Naive thymus-derived CD8-positive, alpha-beta T cell (primary cell): ENCODE measurements at places on chromosomes 7 and 10.

DNA sequence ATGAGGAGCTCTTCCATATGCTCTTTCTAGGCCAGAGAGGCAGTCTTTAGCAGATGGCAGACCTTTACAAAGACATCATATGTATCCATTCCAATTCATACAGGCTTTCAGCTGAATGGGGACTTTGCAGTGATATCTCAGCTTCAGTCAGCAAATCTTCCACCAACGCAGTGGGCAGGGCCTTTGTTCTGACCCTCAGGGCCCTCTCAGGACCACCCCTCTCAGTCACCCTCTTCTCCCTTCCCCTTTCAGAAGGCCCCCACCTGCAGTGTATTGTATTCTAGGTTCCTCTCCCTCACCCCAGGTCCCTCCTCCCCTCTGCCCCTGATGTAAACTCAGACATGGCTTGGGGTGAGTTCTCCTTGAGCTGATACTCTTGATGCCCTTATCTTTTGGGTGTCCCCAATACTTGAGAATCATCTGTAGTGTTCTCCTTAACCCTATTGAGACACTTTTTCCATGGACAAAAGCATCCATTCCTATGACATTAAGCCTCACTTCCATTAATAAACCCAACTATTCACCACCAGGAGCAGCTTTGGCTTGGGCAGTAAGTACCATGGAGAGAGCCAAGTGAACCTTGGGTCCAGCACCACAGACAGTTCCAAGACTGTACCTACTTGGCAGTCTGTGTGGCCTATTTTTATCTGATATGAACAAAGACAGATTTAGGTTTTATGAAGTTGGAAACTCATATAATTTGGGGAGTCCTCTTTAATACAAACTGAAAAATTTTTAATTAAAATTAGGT is 62.7 kb downstream of the ADCYAP1R1 start:
- DNase-seq, result no peak

DNA sequence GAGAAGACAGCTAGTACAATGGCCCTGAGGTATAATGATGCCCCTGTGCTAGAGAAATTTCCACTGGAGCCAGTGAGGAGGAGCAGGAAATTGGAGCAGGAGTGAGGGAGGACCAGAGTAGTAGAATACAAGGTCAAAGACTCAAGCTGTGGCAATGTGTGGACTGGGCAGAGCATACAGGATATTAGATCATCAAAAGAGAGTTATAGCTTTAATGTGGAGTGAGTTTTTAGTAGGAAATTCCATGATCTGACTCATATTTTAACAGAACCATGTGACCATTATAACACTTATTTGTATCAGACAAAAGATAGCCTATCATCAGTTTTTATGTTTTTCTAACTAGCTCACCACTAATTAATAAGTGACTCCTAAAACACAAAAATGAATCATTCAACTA is 154.1 kb downstream of the DGKB start:
- DNase-seq, result no peak

DNA sequence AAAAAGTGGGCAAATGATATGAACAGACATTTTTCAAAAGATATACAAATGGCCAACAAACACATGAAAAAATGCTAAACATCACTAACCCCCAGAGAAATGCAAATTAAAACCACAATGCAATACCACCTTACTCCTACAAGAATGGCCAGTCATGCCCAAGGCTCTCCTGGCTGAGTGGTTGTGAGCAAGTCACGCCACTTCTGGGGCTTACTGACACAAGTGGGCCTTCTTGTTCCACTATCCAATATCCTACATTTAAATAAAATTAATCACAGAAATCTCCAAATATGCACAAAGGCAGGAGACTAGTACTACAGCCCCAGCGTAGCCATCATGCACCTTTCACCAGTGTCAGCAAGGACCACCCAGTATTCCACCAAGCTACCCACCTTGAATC is 181.9 kb downstream of the TNS3 start:
- no peak for DNase-seq

DNA sequence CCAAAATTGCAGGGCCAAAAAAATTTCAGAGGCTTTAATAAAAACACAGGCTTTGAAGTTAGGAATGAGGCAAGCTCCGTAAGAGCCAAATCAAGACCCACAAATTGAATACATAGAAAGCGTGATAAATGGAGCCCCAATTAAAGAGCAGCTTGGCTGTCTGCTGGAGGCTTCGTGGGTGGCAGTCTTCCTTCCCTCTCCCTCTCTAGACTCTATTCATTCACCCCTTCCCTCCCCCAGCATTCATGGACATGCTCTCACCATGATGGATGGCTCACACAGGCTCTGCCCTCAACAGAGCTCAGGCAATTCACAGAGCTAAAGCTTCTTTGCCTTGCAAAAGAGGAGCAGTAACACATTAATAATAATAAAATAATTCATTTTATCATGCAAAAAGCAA is 214.1 kb downstream of the HERPUD2 start:
- DNase-seq, result no peak

DNA sequence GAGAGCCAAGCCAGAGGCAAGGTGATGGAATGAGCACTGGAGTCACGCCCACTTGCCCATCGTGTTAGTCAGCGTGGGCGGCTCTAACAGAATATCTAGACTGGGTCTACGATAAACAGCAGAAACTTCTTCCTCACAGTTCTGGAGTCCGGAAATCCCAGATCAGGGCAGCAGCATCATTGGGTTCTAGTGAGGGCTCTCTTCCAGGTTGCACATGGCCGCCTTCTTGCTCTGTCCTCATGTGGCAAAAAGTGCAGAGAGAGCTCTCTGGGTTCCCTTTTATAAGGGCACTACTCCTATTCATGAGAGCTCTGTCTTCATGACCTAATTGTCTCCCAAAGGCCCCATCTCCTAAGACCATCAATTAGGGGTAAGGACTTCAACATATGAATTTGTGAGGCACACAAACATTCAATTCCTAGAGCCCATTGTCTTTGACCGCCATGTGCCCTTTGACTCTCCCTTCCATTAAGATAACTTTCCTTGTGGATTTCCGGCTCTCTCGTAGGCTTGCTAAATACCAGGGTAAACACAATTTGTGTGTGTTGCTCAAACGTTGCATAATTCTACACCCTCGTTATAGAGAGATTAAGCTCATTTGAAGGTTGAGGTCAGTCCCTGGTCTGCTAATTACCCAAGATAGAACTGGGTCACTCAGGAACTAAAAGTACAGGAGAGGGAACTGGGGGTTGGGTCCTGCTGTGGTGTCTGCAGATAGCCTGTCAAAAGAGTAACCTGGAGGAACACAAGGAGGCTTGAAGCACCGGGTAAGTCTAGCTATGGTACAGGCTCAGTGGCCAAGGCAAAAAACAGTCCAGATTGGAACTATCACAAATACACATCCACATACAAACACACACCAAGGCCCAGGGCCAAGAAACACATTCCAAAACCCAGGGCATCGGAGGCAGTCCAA is 28.7 kb upstream of the USP6NL start:
- DNase-seq, result no peak

DNA sequence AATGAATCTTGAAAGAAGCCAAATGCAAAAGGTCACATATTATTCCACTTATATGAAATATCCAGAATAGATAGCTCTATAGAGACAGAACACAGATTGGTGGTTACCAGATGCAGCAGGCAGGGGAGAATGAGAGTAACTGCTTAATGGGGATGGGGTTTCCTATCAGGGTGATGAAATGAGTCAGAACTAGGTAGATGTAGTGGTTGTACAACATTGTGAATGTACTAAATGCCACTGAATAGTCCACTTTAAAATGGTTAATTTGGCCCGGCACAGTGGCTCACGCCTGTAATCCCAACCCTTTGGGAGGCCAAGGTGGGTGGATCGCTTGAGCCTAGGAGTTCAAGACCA is 9.4 kb upstream of the SLC25A28 start:
- no peak for DNase-seq

DNA sequence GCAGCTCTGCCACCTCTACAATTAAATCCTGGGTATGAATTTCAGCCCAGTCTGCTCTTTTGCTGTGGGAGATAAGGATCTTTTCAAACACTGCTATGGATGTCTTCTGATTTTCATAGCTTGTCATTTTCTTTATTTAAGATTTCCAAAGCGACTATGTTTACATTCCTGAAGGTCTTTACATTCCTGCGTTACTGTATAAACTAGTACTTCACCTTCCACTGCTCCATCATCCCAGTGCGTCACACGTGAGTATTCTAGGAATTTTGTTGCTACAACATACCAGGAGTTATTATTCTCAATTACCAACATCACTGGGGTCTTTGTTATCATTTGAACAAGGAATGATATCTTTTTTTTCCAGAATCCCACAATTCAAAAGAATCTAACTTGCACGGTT is 944.7 kb downstream of the SORCS3 start:
- no peak for DNase-seq

GRCh38 chr10:111281516-111281915 is 204.7 kb downstream of the ADRA2A start:
- no peak for DNase-seq

DNA sequence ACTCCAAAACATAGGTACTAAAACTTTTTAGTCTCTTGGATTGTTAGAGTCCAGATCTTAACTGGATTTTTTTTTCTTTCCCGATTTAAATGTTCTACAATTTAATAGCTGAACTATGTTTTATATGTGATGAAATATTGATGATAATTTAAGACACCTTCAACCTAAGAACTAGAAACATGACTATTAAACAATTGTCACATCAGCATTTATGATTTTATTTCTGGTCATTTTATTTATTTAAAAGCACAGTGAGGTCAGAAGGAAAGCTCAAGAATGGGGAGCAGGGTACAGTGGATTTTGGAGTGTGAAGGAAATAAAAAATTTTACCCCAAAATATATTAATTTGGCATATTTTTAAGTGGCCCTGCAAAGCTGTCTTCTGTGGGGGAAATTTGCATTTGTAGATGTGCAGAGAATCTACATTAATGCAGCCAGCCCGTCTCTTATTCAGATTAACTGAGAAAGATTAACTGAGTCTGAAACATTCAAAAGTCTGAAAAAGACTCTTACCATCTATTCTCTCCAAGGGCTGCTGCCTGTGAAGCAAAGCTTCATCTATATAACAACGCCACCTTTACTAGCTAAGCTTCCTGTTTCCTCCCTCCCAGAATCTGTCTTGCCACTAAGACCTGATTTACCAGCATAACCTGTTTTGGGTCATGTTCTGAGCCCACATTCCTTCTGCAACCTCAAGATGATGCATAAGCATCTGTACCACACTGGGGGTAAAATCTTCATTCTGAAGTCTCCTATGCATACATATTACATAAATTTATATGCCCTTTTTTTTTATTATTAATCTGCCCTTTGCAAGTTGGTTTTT is 86.4 kb downstream of the TMEM106B start:
- DNase-seq, result no peak

GRCh38 chr10:53827261-53827660 is 973.8 kb downstream of the PCDH15 start:
- no peak for DNase-seq

DNA sequence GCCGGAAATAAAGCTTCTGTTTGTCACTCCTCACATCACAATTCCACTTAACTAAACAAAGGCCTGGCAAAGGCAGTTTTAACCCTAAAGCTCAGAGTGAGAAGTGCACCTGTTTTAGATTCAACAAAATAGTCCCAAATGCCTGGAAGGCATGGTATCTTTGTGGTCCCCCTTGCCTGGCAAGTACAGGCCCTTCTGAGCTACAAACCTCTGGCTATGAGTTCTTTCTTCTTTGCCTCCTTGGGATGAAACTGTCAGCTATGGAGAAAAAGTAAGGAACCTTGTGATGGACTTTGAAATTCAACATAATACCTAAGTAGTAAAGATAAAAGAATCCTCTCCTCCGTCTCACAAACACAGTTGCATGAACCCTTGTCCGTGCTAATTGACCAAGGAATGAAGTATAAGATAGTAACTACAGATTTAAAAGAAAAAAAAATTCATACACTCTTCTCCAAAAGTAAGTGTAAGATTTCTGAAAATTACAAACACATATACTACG is 244.5 kb upstream of the ETV1 start:
- DNase-seq, result no peak
